ENCODE measurements at places on chromosomes 6 and 20.

GRCh38 chr6:90350689-90351554, 54.3 kb upstream of the BACH2 start:
- DNase-seq, result no peak

DNA sequence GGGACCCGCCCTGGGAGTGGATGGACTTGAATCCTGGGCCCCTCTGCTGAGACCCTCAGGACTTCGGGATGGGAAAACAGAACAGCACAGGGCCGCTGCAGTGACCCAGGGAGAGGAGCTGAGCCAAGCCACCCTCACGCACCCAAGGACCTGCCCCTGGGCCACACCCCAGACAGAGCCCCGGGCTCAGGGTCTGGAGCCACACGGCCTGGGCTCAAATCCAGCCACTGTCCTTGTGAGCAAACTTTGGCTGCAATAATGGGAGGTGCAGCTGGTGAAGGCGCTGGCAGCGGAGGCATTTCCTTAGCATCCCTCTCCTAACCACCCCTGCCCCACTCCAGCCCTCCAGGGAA, 207.7 kb downstream of the PREX1 start:
- DNase-seq, result no peak

DNA sequence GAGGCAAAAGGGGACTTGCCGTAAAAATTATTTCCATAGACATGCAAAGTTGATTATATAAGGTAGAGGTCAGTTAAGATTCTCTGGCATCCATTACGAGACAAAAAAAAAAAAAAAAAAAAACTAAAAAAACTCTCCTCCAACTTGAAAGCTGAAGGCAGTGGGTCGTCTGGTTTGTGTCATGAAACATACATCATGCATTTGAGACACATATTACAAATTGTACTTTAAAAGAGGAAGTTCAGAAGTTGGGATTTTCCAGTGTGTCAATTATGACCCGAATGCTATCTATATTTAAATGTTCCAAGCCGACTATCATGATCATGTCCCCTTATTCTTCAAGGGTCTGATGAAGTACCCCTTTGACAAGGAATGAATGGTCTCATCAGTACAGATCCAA, 125.1 kb downstream of the ZNF217 start:
- DNase-seq, result no peak

- DNase-seq, result no peak
These were observed 138.1 kb upstream of the PTCHD4 start for GRCh38 chr6:48249071-48249470.

GRCh38 chr6:36110050-36110449, 20.3 kb upstream of the MAPK13 start:
- no peak for DNase-seq

- peak; percentile 63 for DNase-seq
These were observed 496 bp downstream of the GRM4 start for GRCh38 chr6:34145161-34146020.

DNA sequence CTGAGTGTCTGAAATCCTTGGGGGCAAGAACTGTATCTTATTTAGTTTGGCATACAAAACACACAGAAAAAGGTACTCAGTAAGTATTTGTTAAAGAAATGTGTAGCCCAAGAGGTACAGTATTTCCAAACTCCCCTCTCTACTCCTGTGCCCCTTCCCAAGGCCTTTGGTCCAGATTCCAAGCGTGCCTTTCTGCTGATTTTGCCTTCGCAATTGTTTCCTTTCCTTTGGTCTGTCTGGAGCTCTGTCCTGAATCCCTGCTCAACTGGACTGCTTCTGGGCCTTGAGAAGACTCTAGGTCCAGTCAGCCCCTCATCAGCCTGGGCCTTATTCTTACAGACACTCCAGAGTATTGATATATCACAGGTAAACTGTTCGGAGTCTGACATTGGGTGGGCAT, 122.2 kb upstream of the SYNCRIP start:
- no peak for DNase-seq

GRCh38 chr6:25365154-25365553, 86.0 kb downstream of the CARMIL1 start:
- DNase-seq, result no peak

DNA sequence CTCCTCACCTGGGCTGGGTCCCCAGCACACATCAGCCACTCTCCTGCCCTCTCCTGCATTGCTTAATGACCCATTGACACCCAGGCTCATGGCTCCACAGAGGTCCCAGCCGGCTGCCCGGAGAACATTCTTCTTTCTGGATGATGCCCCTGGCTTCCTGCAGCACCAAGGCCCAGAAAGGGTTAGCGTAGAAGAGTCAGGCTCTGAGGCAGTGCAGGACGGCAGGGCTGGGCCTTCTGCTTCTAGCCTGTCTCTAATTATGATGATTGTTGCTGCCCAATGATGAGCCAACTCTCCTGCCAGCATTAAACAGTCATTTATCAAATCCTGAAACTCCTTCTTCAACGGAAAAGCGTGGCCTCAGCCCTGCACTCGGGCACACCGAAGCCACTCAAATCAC, 66.4 kb downstream of the ZNF217 start:
- DNase-seq, result no peak

DNA sequence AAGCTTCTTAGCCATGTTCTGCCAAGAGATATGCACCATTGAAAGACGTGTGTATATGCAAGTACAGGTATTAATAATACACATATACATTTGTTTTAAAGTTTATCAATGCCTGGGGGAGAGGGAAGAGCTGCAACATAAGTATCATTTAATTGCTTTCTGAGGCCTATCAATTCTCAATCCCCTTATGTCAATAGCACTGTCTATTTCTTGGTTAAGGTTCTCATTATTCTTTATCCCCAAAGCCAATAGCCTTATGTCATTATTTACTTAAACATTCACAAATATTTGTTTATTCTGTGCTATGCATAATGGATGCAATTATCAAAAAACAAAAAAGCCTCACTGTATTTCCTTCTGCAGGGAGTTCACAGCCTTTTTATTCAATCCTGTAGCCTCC, 350.3 kb upstream of the KCNQ5 start:
- DNase-seq, result no peak

GRCh38 chr6:17442196-17442595, 48.8 kb downstream of the CAP2 start:
- DNase-seq, result no peak

DNA sequence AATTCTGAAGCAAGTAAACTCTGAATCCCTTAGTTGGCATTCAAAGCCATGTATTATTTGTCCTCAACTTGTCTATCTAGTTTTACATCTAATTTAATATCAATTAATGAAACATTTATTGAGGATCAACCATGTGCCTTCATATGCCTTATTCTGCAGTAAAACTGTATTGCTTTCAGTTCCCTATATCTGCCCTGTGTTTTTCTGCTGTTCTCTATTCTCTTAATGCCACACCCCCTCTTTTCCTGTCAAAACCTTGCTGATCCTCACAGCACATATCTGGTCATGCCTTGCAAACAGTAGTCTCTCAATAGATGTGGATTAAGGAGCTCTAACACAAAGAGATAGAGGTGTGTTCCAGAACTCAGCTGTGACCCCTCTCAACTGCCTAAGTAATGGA, 2.0 kb downstream of the FIG4 start:
- DNase-seq, result no peak

DNA sequence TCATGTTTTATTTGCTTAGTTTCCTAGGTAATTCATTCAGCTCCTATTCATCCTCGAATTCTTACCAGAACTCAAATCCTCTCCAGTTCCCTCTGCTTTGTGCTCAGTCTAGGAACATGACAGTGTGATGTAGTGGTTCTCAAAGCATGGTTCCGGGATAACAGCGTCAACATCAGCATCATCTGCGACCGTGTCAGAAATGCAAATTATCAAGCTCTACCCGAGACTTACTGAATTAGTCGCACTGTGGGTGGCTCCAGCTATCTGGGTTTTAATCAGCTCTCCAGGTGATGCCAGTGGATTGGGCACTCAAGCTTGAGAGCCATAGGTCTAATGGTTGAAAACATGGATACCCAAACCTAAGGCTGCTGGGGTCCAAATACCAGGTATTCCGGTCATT, 7.7 kb upstream of the STK35 start:
- DNase-seq, result no peak

GRCh38 chr6:115706324-115706723, 354.4 kb downstream of the FRK start:
- no peak for DNase-seq

- no peak for DNase-seq
These were observed 140.8 kb downstream of the BTBD9 start for GRCh38 chr6:38498805-38499445.
